Right ventricle myocardium inferior (tissue), 1 donor: ENCODE measurements at places on chromosomes 3 and 15. TPM values are rescaled to one million over a fixed set of nuclear protein-coding genes. Genes with fewer than 3 reads are reported as not detected.

The PLCH1 gene
- 1.3 TPM for total RNA-seq

The APBA2 gene
- total RNA-seq, result 2.0 TPM

The GUCA1C gene
- not detected for total RNA-seq

The MST1 gene
- total RNA-seq, result 4.6 TPM

The GRAMD1C gene
- total RNA-seq, result 2.4 TPM

The SLC24A1 gene
- total RNA-seq, result 2.3 TPM

The CCDC13 gene
- 0.41 TPM for total RNA-seq

The ERC2 gene
- 0.76 TPM for total RNA-seq

The PTH1R gene
- total RNA-seq, result 12.7 TPM

The C15orf62 gene
- total RNA-seq, result 0.24 TPM

The CDHR4 gene
- total RNA-seq, result not detected

The LZTFL1 gene
- 8.9 TPM for total RNA-seq

The CIB2 gene
- total RNA-seq, result 21.2 TPM

The TRIM42 gene
- not detected for total RNA-seq

The ZNF502 gene
- total RNA-seq, result 2.4 TPM

The LMAN1L gene
- 21.9 TPM for total RNA-seq

The AADACL2 gene
- total RNA-seq, result not detected

The SLC28A1 gene
- total RNA-seq, result 0.24 TPM

The IL5RA gene
- 0.65 TPM for total RNA-seq

The LRRC49 gene
- total RNA-seq, result 70.9 TPM

The RTP4 gene
- total RNA-seq, result 1.2 TPM

The SKOR1 gene
- not detected for total RNA-seq

The NRROS gene
- 3.1 TPM for total RNA-seq

The ERICH6 gene
- total RNA-seq, result not detected

The PEX11A gene
- total RNA-seq, result 13.7 TPM

The LTK gene
- 1.5 TPM for total RNA-seq

The BCL6 gene
- total RNA-seq, result 95.5 TPM

The REC114 gene
- 0.60 TPM for total RNA-seq

The SLC22A14 gene
- not detected for total RNA-seq

The KCNH8 gene
- 0.14 TPM for total RNA-seq

The SOX2 gene
- total RNA-seq, result 0.27 TPM

The FYTTD1 gene
- total RNA-seq, result 65.2 TPM

The HTR3E gene
- total RNA-seq, result not detected

The IGSF11 gene
- 3.1 TPM for total RNA-seq

The CACNA2D2 gene
- 1.2 TPM for total RNA-seq

The SLC6A1 gene
- total RNA-seq, result 0.57 TPM

The GSK3B gene
- 40.0 TPM for total RNA-seq

The BLM gene
- total RNA-seq, result 26.6 TPM
